ENCODE measurements at places on chromosomes 2 and 18.
A peak's percentile ranks its signal among the peaks of the same experiment; 100 is the strongest.

DNA sequence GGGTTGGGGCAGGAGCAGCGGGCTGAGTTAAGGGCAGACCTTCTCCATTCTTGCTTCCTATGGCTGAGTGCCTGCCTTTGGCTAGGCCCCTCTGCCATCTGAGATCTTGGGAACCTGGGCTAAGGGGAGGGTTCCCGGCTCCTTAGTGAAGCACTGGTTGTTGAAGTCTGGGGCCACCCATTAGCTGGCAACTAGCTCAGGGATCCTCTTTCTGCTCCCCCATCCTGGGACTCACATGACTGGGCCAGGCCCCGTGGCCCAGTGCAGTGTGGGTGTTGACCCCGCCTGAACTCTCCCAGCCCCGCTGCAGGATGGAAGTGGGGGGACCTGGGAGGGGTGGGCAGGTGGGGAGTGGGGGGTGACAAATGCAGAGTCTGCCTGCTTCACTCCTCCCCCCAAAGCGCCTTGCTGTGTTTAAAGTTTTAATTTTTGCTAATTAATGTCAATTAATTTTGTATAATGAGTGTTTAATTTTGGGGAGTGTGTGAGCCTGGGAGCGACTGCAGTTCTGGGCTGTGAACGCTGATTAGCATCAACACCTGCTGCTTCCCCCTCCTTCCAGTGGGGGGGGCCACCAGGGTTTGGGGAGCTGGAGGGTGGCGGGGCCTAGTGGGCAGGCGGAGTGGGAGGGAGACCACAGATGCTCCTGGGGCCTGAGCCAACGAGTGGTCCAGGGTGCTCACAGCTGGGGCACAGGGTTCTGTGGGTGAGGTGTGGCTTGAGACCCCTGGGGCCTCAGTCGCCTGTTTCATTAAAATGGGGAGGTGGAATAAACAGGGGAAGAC, 55.2 kb downstream of the EMX1 start:
- no peak for DNase-seq

DNA sequence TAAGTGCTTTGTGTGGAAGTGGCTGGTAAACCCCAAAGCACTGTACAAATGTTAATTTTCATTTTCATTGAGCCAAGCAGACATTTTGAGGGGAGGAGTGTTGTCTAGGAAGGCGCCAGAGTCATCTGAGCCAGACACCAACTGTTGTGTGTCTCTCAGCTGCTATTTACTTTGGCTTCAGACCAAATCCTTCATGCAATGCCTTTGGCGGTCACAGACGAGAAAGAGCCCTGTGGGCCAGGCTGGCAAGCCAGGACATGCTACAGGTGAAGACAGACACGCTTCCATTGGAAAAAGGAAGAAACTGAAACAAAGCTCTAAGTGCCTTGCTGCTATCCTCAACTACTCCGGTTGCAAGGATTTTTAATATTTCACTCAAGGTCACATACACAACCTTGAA, 115.4 kb upstream of the CDC42EP3 start:
- no peak for DNase-seq

DNA sequence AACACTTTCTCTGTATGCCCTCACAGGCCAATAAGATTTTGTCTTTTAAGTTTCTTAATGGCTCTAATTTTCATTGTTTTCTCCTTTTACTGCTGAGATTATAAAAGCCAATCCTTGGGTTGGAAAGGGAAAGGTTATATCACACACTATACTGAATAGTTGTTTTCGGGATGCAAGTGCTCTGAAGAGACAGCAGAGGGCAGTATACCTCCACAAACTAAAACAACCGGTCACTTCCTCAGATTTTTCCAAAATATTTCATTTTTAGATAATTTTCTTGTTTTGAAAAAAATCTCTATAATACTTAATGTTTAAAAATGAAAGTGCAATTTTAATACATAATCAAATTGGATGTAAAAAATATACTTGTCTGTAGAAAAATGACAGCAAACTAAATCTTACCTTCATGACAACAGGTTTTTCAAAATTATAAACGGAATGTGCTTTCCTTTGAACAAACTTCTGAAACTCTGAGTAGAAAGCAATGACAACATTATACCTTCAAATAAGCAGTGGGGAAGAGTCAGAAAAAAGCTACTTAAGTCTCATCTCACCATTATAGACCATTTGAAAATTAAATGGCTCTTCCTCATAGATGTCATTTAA, 82.7 kb downstream of the ORC4 start:
- no peak for DNase-seq

GRCh38 chr18:4107049-4107467, 348.0 kb downstream of the DLGAP1 start:
- no peak for DNase-seq

GRCh38 chr2:110216803-110217202, 4.5 kb upstream of the MTLN start:
- no peak for DNase-seq

GRCh38 chr18:11658989-11659388, 30.1 kb upstream of the GNAL start:
- DNase-seq = no peak

GRCh38 chr18:54551590-54551989, 39.5 kb upstream of the DYNAP start:
- DNase-seq = no peak

- DNase-seq = no peak
Measured at GRCh38 chr2:78940998-78941397, 84.5 kb upstream of the REG3G start.

- no peak for DNase-seq
Measured at GRCh38 chr2:12399240-12399639, 317.5 kb upstream of the TRIB2 start.

DNA sequence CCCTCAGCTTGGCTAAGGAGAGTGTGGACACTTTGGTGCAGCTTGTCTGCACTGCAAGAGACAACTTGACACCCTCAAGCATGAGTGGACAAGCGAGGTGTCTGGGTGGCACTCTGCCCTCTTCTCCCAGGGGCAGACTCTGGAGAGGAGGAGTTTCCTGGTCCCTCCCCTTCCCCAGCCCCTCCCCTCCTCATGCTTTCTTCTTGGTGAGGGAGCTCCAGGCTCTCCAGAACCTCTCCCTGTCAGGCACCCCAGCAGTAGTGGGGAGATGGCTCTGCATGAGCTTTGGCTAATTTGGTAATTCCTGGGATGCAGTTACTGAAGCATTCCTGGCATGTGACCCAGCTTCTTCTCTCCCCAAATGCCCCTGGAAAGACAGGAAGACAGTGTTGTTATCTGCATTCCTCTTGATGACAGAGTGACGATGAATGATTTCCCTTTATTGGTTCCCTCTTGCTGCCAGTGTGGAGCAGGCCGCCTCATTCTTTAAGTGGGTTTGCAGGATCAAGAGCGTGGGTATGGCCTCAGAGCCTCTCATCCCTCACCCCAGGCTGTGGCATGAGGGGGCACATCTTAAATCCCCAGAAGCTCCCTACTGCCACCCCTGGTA, 89.2 kb downstream of the STPG4 start:
- peak; percentile 94 for DNase-seq

- DNase-seq = no peak
Measured at GRCh38 chr18:49519101-49519971, 32.3 kb upstream of the C18orf32 start.

- DNase-seq = no peak
Measured at GRCh38 chr18:60372596-60372995, at the start of gene MC4R. TSS of gene MC4R (minus strand) at chr18:60372775. CDS start at chr18:60372349, 426 bp downstream.

GRCh38 chr2:204635478-204635877, 90.2 kb downstream of the PARD3B start:
- no peak for DNase-seq

- no peak for DNase-seq
Measured at GRCh38 chr2:164722616-164723338, 101.5 kb upstream of the GRB14 start.

GRCh38 chr2:239910851-239911640, 114.1 kb downstream of the NDUFA10 start:
- no peak for DNase-seq

- DNase-seq = no peak
Measured at GRCh38 chr2:15094161-15094560, 461.6 kb downstream of the LRATD1 start.

GRCh38 chr18:46334868-46335281, 230.7 kb downstream of the HAUS1 start:
- no peak for DNase-seq

- peak; percentile 61 for DNase-seq
Measured at GRCh38 chr2:98444436-98445176, at the start of gene INPP4A. TSS of gene INPP4A (plus strand) at chr2:98444858. CDS start at chr2:98520049, 75,191 bp downstream.

- DNase-seq = no peak
Measured at GRCh38 chr2:10048501-10049171, 5.3 kb downstream of the KLF11 start.

DNA sequence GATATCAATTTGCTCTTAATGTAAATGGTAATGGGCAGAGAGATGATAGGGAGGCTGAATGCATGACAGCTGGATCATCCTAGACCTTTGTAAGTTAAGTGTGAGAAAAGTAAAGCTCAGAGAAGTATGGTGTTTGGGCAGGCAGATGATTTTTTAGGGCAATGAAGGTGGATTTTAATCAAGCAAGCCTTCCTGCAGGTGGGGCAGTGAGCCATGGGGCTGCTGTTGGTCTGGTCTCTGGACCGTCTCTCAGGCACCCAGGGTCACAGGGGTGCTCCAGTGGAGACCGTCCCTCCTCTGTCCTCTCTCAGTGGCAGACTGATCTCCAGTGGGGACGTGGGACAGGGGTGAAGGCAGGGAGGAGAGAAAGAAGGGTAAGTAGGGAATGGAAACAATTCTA, 69.8 kb upstream of the STK17B start:
- no peak for DNase-seq

- DNase-seq = no peak
Measured at GRCh38 chr2:218230882-218231281, 13.9 kb downstream of the ARPC2 start.

DNA sequence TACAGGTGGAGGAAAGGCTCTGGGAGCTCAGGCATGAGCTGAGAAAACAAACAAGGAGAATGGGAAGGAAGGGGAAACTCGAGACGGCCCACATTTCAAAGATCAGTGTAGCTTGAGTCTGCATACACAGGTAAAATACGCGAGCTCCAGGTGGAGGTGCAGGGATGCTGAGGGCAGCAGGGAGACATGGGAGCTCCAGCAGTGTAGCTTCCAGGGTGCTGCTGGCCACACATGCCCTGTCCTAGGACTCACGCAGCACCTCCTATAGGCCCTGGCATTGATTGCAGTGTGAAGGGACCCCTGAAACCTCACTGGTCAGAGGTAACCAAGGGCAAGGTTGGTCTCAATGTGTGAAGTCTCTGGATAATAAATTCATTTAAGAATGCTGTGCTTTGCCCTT, 362.8 kb upstream of the HS6ST1 start:
- DNase-seq = no peak

DNA sequence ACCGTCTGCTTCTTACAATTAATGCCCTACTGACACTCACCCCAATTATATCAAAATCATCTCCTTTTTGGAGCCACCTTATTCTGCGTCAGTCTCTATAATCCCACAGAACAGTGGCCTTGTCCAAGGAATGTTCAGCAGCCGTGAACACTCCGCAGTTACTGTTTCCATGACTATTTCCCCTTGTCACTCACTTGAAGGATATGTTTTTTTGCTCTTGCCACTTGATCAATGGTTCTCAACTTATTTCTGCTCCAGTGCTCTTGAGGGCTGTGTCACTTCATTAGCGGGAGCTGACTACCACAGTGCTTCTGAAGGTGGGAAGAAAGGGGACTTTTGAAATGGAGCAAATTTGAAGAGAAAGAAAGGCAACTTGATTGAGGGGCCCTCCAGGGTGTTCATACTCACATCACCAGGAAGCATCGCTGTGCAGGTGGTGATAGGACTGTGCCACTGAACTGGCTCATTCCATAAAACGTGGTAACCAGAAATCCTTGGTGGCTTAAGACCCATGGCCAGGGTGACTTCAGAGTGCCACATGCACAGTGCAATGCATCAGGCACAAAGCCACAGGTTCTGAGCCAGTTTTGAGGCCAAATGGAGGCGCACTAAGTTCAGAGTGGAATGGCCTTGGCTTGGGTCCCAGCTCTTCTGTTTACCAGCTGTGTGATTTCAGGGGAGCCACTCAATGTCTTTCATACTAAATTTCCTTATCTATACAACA, 320.6 kb upstream of the RAB12 start:
- no peak for DNase-seq

DNA sequence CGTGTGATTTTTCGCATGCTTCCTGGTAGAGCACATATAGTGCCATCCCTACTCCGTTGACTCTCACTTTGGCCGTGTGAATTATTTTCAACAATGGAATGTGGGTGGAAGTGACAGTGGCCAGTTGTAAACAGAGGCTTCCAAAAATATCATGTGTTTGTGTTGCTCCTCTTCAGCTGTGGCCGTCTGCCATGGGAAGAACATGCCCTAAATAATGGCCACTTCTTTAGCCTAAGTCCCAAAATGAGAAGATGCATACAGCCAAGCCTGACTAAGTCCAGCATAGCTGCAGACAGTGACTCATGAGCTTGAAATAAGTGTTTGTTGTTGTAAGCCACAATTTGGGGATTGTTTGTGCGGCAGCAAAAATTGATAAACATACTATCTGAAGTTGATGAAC, 8.9 kb upstream of the GALNT1 start:
- no peak for DNase-seq

GRCh38 chr2:101732199-101732598, 34.7 kb downstream of the MAP4K4 start:
- DNase-seq = no peak

DNA sequence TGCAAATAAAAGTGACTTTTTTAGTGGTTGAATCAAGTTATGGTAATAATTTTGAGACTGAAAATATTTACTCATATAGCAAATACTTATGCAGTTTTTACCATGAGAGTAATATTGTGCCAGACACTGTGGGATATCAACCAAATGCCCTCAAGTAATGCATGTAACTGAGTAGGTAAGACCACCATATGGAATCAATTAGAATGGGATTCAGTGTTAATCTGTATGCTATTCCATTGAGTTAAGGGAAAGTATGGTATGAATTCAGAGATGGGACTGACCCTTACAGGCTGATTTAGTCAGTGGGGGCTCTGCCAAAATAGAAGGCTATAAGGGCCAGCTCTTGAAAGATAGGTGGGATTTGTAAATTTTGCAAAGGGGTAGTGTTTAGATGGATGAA, 131.6 kb downstream of the CCDC85A start:
- DNase-seq = no peak

GRCh38 chr2:224058048-224058775, 19.1 kb upstream of the SERPINE2 start:
- DNase-seq = no peak

DNA sequence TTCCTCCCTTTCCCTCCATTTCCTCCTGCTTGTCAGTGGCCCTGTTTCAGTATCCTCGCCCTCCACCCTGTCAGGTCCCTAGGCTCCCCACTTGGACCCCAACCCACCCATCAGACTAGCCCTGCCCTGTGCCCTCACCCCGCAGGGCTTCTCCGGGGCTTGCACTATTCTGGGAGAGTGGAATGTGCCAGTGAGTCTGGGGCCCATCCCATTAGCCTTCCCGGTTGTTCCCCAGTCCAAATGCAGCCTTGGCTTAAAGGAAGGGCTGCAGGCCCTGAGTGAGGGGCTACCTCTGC, 45.5 kb downstream of the MYO7B start:
- DNase-seq = no peak

GRCh38 chr2:42249887-42250286, 80.7 kb downstream of the EML4 start:
- no peak for DNase-seq

- DNase-seq = no peak
Measured at GRCh38 chr18:13452388-13452811, 233.8 kb downstream of the LDLRAD4 start.

GRCh38 chr2:160469621-160470204, 23.9 kb downstream of the RBMS1 start:
- no peak for DNase-seq
